NCI-H774 (cell line): ENCODE measurements at places on chromosomes 3 and 15.
A peak's percentile ranks its signal among the peaks of the same experiment; 100 is the strongest.

- DNase-seq, result no peak
Observed at GRCh38 chr15:73812806-73813465, 59.8 kb upstream of the INSYN1 start.

GRCh38 chr3:127408022-127408683 is 120.3 kb upstream of the PRR20G start:
- no peak for DNase-seq

- no peak for DNase-seq
Observed at GRCh38 chr3:140276703-140277102, 341.7 kb downstream of the CLSTN2 start.

DNA sequence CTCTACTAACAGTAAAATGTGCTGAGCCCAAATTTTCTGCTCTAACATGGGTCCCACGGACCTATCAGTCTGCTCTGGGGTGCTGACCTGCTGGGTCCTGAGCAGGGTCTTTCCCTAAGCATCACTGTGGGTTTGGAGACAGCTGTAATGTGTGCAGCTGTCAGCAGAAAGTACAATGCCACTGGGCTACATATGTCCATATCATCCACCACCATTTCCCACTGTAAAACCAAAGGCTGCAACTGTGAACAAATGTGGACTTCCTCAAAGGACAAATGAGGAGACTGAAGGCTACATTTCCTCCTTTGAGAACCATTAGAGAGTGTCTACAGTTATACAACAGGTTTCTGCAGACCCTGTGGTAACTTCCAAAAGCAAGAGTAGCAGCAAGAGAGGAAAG is 33.8 kb upstream of the IP6K2 start:
- DNase-seq, result no peak

GRCh38 chr3:125356140-125357026 is 18.7 kb downstream of the ZNF148 start:
- no peak for DNase-seq

- no peak for DNase-seq
Observed at GRCh38 chr3:89246326-89246725, 138.9 kb downstream of the EPHA3 start.

GRCh38 chr3:89405176-89405575 is 297.8 kb downstream of the EPHA3 start:
- no peak for DNase-seq

GRCh38 chr3:29759411-29760225 is 478.7 kb downstream of the RBMS3 start:
- DNase-seq, result no peak

GRCh38 chr15:98896002-98896721 is 111.4 kb downstream of the PGPEP1L start:
- DNase-seq, result no peak

DNA sequence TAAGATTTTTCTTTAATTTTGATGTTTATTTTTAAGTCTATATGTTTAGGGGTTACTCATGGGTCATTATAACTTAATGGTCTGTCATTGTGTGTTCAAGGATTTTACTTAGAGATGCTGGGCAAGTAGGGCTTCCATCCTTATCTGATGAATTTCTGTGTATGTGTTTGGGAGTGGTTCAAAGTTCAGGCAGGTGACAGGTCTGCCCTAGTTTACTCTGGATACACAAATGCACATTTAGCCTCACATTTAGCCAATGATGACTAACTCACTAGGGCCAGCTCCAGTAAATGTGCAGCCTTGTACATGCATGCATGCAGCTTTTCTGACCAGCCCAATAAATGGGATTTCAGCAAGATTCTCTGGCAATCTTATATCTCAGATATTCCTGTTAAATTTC is 554.1 kb downstream of the SI start:
- no peak for DNase-seq

GRCh38 chr3:157502916-157503595 is at the start of gene VEPH1:
Gene VEPH1 (minus strand): TSS chr3:157503416. CDS start chr3:157495349, 8,067 bp downstream.
- DNase-seq, result no peak

GRCh38 chr3:194730365-194730764 is 44.7 kb downstream of the FAM43A start:
- DNase-seq, result peak; percentile 97

- no peak for DNase-seq
Observed at GRCh38 chr3:129182390-129183185, 1.1 kb downstream of the CNBP start.

DNA sequence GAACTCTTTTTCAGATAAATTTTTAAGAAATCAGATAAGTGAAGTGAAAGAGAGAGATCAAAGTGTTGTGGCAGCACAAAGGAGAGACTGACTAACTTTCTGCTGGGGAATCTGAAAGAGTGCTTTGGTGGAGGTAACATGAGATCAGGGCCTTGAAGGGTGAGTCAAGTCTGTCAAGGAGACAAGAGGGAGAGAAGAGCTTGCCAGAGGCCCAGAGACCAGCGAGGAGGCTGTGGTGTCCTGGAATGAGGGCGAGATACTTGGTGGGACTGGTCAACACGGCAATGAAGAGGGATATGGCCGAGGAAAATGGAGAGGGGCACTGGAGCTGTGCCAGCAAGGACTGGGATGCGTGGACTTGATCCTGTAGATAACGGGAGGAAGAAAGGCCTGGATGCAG is 4.6 kb downstream of the TADA3 start:
- no peak for DNase-seq

DNA sequence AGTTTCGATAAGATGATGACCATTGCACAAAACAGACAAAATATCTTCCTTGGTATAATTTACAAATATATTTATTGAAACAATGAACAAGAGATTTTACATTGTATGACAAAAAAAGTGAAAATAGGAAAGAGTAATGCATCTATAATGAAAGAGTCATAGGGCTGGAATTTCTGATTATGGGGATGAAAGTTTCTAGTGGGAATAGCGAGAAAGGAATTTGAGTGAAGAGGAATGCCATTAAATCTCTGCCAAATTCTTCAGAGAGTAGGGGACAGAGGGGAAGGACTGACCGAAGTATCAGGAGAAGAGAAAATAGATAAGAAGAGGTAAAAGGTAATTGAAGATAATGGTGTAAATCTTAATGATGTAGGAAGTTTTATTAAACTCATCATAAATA is 125.4 kb downstream of the VGLL3 start:
- no peak for DNase-seq

GRCh38 chr15:47409038-47409437 is 308.3 kb upstream of the SEMA6D start:
- DNase-seq, result no peak

DNA sequence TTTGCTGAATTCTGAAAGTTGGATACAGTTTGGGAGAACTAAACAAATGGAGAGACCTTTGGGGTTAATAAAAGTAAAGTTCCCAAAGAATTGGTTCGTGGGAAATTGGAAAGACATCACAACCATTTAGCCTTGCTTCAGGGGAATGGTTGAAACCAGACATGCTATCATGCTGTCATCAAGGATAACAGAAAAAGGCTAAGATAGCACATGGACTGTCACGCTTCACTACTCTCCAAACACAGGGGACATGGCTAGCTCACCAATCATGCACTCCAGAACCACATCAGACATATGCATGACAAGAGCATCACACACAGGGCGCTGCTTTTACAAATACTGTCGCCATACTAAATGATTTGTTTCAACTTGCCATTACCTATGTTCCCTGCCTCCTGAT is 671.7 kb upstream of the ROBO1 start:
- no peak for DNase-seq

- DNase-seq, result no peak
Observed at GRCh38 chr3:98558100-98558827, 26.5 kb downstream of the GPR15 start.

DNA sequence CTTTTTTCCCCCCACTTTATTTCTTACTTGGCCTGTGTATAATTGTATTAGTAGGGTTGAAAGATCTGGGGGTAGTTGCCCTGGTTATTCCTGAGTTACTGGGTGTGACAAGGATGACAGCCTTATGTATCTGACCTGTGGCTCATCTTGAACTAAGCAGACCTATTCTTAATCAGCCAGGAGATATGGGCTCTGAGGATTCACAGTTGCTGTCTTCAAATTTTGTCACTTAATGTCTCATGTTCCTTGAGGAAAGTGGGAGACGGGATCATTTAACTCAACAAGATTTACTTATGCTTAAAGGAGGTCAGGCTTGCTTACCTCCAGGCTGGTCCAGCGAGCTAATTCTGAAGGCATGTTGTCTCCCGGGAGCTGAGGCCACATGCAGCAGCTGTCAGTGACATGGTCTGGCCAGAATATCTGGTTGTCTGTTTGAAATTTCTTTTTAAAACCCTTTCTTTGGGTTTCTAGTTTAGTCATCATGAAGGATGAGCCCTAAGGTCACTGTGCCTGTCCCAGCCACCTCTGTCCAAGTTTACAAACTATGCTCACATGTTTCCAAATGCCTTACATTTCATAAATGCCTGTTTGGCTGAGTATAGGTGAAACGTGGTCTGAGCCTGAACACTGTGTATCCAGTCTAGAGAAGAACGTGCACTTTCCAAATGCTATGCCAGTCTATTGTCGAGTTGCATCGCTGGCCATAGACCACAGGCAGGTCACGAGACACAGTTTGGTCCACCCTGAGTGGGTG is 26.8 kb downstream of the LRTM1 start:
- no peak for DNase-seq

- DNase-seq, result no peak
Observed at GRCh38 chr15:90870354-90871138, 2.2 kb downstream of the FURIN start.

- DNase-seq, result no peak
Observed at GRCh38 chr3:26193558-26193957, 403.7 kb downstream of the OXSM start.

- no peak for DNase-seq
Observed at GRCh38 chr3:71380096-71380495, 203.4 kb downstream of the FOXP1 start.

DNA sequence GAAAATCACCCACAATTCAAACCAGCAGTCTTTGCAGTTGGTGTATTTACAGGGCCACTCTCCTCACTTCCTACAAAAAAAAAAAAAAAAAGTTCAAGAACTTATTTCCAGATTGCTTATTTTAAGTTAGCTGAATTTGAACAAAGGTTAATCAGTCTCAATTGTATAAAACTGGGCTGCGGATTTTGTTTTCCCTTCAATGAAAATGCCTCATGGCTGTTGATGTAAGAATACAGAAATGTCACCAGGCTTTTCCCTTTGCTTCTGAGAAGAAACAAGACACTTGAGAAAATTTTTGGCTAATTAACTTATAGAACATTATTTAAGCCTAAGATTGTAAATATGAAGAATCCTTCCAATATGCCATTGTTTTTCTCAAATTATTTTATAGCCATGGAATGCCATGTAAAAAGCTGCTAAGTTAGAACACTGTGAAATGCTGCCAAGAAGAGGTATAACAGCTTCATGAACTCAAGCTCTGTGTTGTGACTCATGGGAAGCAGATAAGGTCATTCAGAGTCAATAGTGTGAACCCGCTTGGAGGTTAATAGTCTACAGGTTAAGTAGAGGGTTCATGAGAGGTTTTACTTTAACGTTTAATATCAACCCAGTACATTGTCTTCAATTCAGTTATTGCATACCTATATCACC is 84.3 kb upstream of the ABI3BP start:
- no peak for DNase-seq

DNA sequence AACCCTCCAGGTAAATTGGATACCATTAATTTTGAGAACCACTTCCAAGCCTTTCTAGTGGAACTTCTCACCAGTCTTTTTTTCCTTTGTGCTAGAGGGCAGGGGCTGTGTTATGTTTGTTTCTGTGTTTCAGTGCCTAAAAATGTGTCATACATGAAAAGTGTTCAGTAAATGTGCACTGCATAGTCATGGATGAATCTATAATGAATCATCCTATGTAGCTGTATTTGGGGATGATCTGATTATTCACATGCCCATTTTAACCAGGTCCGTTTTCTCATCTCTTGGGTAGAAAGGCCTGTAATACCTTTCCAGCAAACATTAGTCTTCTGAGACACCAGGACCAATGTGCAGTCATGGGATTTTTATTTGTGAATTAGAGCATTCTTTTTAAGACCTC is 583.0 kb upstream of the GOLIM4 start:
- DNase-seq, result no peak

DNA sequence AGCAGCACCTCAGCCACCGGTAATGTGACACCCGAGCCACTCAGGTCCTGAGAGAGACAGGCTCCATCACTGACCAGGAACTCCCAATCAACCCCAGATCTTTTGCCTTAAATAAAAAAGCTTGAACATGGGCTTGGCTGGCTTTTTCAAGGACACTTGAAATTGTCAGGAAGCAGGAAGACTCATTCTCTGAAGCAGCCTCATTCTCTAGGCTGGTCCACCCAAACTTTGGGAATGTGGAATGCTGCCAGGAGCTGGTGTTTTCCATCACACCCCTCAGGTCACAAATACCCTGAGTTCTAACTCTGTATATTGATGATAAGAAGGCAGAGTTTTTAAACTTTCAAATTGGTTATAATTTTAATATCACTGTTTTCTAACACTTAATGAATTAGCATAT is 17.0 kb downstream of the CXCR6 start:
- no peak for DNase-seq

DNA sequence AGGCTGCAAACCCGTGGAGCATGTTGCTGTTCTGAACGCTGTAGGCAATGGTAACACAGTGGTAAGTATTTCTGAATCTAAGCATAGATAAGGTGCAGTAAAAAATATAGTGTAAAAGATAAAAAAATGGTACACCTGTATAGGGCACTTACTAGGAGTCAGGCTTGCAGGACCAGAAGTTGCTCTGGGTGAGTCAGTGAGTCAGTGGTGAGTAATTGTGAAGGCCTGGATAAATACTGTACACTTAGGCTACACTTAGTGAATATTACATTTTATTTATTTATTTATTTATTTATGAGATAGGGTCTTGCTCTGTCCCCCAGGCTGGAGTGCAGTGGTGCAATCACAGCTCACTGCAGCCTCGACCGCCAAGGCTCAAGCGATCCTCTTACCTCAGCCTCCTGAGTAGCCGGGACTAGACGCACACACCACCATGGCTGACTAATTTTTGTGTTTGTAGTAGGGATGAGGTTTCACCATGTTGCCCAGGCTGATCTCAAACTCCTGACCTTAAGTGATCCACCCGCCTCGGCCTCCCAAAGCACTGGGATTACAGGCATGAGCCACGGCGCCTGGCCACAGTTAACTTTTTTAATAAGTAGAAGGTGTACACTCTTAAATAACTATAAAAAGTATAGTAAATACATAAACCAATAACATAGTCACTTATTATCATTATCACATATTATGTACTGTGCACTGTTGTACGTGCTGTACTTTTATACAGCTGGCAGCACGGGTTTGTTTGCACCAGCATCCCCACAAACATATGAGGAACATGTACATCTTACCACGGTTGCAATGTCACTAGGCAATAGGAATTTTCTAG is 155.1 kb downstream of the IGF1R start:
- DNase-seq, result no peak

DNA sequence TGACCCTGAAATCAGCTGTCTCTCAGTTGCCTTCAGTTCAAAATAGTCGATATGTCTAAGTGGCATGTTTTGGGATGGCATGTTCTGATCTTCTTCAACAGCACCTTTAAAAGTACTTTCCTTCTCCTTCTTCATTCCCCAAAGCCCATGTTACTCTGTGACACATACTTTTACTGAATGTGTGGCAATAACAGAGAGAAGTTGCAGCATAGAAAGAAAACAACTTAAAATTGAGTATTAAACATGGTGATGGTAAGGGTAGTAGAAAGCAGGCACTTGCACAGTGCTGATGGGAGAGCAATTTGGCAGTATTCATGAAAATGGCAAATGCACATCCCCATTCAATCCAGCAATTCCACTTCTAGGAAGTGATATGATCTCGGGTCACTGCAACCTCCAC is 12.3 kb upstream of the ULK4 start:
- no peak for DNase-seq

- no peak for DNase-seq
Observed at GRCh38 chr3:195708626-195709481, 11.9 kb upstream of the MUC20 start.

- no peak for DNase-seq
Observed at GRCh38 chr3:13349823-13350222, 70.3 kb downstream of the NUP210 start.
